ENCODE measurements at places on chromosomes 2 and 18. TPM values are rescaled to one million over a fixed set of nuclear protein-coding genes. Genes with fewer than 3 reads are reported as not detected.

Gene GRB14
- 0.64 TPM for total RNA-seq

Gene RUFY4
- not detected for total RNA-seq

Gene OR6B2
- not detected for total RNA-seq

Gene TNFRSF11A
- total RNA-seq, result 42.5 TPM

GRCh38 chr2:222479859-222480258 lies 55.5 kb downstream of the SGPP2 start:
- DNase-seq, result no peak

GRCh38 chr2:71595569-71595968 lies 142.2 kb downstream of the DYSF start:
- DNase-seq, result no peak

- DNase-seq, result no peak
These were observed 601.2 kb downstream of the ADCYAP1 start for GRCh38 chr18:1505856-1506255.

Measured in dermis microvascular lymphatic vessel endothelial cell (primary cell).